ENCODE measurements at places on chromosomes 11 and 22. TPM values are rescaled to one million over a fixed set of nuclear protein-coding genes. Genes with fewer than 3 reads are reported as not detected.

The DCDC1 gene
- 0.59 TPM for total RNA-seq

The ISX gene
- not detected for total RNA-seq

The OR2AG1 gene
- not detected for total RNA-seq

The PANX3 gene
- not detected for total RNA-seq

- DNase-seq, result no peak
Measured at GRCh38 chr22:46863794-46864193, 101.3 kb downstream of the TBC1D22A start.

- no peak for DNase-seq
Measured at GRCh38 chr11:17810746-17811145, 76.2 kb downstream of the KCNC1 start.

GRCh38 chr22:32752816-32753520 lies 48.5 kb upstream of the TIMP3 start:
- no peak for DNase-seq

- no peak for DNase-seq
Measured at GRCh38 chr11:34928960-34929680, 12.7 kb downstream of the PDHX start.

GRCh38 chr22:30697975-30698374 lies 3.3 kb downstream of the OSBP2 start:
- no peak for DNase-seq
